ENCODE measurements at places on chromosomes 6 and 20. TPM values are rescaled to one million over a fixed set of nuclear protein-coding genes. Genes with fewer than 3 reads are reported as not detected.
A peak's percentile ranks its signal among the peaks of the same experiment; 100 is the strongest.

GRCh38 chr6:163148451-163149278 lies 265.9 kb upstream of the QKI start:
- no peak for DNase-seq

- no peak for DNase-seq
These were observed 8.8 kb upstream of the ABRACL start for GRCh38 chr6:139019722-139020121.

GRCh38 chr6:154537511-154538325 lies 27.2 kb upstream of the CNKSR3 start:
- DNase-seq = no peak

DNA sequence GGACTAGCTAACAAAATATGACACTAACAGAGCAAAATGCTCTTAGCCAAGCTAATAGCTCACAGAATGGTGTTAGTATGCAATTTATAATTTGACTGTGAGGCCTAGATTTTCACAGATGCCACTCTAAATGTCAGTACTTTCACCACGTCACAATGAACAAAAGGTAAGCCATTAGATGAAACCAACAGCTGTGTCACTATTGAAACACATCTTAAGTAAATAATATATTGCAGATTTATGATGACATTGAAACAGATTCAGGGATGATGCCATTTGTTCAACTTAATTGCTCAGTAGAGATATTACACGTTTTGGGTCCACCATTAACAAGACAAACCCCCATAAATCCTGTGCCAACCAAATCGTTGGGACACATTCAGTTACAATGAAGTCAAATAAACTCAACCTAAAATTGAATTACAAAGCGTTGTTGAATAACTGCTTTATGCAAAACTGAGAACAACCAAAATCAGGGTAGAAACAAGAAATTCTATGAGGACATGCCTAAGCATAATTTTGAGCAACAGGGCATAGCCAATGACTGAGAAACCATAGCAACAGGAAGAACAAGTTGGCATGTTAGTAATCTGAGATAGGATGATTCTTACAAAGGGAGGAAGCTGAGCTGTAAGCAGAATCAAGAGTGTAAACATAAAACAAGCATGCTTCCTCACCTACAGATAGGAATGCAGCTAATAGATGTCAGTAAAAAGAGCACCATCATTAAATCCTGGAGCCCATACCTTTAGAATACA lies 85.6 kb upstream of the KHDRBS2 start:
- DNase-seq = peak; percentile 2

TFAP2D gene
- not detected for total RNA-seq

- DNase-seq = no peak
These were observed 757.0 kb downstream of the PTPRT start for GRCh38 chr20:42432496-42433334.

ENPP4 gene
- total RNA-seq = 2.8 TPM

C6orf89 gene
- 23.2 TPM for total RNA-seq
